Epithelial cell of umbilical artery (primary cell): ENCODE measurements at places on chromosomes 7 and 10. TPM values are rescaled to one million over a fixed set of nuclear protein-coding genes. Genes with fewer than 3 reads are reported as not detected.

Gene SLC13A4
- not detected in 2 replicates for total RNA-seq

Gene UPK3B
- total RNA-seq = not detected in 2 replicates

Gene GRID2IP
- not detected in 2 replicates for total RNA-seq

Gene ECHDC3
- total RNA-seq = 2.6 and 16.3 TPM in 2 replicates

Gene GRM8
- total RNA-seq = 0.15 TPM in 1 of 2 replicates, not detected in the other

Gene NANOS1
- 0.61 and 2.3 TPM in 2 replicates for total RNA-seq

Gene H2BK1
- total RNA-seq = not detected in 2 replicates

Gene KLHL7
- total RNA-seq = 42.2 and 44.2 TPM in 2 replicates

Gene RNLS
- total RNA-seq = 3.2 and 4.6 TPM in 2 replicates

Gene PRLHR
- total RNA-seq = not detected in 2 replicates

Gene DPYSL4
- 2.3 and 9.4 TPM in 2 replicates for total RNA-seq

Gene EDRF1
- total RNA-seq = 13.6 and 21.7 TPM in 2 replicates
